ENCODE measurements at places on chromosomes 7 and 10.
A peak's percentile ranks its signal among the peaks of the same experiment; 100 is the strongest.

DNA sequence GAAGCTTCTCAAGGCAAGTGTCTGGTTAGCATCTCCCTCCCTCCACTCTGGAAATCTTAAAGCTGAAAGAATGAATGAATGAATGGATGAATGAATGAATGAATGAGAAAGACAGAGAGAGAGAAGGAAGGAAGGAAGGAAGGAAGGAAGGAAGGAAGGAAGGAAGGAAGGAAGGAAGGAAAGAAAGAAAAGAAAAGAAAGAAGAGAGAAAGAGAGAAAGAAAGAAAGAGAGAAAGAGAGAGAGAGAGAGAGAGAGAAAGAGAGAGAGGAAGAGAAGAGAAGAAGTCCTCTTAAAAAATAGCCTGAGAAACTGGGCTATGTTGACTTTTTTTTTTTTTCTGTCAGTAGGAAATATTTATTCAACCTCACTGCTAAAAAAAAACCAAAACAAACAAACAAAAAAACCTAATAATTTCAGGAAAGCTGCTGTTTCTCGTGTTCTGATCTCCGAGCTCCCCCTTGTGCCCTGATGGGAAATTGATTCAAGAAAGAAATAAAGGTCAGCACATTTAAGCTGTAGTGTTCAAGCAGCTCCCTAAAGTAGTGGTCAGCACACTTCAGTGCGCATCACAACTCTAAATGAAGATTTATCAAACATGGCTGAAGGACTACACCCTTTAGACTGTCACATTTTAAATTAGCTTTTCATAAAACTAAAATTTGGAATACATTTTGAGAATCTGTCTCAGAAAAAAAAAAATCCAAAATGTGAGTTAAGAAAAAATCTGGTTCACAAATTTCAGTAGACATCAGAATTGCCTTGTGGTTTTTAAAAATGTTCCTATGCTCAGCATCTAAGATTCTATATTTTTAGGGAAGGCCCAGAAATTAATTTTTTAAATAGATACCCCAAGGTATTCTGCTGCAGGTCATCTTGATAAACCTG lies 154.3 kb downstream of the ELAPOR2 start:
- DNase-seq, result no peak

- DNase-seq, result no peak
These were observed 90.8 kb downstream of the JCAD start for GRCh38 chr10:29968585-29968984.

DNA sequence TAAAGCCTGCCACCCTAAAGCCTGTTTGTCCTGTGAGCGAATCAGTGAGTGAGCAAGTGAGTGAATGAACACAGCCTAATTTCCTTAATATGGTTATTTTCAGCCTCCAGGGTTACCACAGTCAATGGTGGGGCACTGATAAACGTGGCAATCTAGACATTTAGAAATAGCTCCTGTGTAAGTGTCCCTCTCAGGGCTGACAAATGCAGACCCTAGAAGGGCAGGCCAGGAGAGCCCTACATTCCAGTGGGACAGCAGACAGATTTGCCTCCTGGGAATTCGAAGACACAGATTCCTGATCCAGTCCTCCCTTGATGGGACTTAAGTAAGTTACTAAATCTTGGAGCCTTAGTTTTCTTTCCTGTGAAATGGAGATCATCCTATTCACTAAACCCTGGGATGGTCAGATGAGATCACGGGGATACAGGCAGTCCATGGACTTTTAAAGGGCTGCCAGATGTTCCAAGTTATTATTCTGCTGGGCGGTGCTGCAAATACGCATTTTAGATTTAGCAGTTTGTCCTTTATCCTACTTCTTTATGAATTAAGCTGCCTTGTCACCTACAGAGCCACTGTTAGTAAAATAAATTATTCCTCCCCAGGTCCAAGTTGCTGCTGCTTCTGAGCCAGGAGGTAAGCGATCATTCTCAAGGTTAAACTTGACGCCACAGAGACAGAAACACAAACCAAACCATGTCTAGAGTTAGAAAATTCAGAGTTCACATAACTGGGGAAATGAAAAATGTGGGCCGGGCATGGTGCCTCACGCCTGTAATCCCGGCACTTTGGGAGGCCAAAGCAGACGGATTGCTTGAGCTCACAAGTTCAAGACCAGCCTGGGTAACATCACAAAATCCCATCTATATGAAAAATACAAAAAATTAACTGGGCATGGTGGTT lies 54.8 kb upstream of the TM9SF3 start:
- no peak for DNase-seq

- DNase-seq, result no peak
These were observed 76.3 kb upstream of the GSDME start for GRCh38 chr7:24833549-24833948.

DNA sequence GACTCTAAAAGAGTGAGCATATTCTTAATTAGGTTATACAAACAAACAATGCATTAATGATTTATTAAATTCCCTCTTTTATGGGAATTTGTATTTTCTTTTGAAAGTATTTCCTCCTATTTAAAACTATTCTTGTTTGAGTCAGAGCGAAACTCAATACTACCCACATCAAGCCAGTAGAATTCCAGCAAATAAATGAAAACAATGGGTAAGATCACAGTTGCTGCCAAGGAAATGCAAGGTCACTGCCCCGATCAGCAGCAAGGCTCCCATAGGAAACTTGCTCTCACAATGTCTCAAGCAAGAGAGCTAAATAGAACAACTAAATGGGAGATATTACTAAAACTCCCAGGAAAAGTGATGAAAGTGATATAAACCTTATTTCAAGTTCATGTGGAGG lies 206.3 kb downstream of the THSD7A start:
- DNase-seq, result no peak

GRCh38 chr10:115814542-115814941 lies 458.5 kb downstream of the GFRA1 start:
- no peak for DNase-seq

DNA sequence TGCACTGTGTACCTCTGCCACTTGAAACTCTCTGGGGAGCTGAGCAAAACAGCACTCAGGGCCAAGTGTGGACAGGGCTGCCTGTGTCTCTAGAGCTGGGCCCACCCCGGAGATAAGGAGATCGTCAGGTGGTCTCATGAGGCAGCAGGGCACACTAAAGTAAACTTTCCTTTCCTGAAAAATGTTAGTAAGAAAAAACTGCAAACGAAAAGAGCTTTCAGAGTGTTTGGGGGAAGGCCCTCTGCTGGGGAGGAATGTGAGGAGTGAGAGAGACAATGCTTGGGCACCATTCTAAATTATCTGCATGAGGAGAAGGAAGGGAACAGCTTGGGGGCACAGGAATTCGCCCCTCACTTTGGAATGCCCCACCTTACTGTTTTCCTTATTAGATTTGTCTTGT lies 127.7 kb downstream of the ATXN7L1 start:
- DNase-seq, result no peak

DNA sequence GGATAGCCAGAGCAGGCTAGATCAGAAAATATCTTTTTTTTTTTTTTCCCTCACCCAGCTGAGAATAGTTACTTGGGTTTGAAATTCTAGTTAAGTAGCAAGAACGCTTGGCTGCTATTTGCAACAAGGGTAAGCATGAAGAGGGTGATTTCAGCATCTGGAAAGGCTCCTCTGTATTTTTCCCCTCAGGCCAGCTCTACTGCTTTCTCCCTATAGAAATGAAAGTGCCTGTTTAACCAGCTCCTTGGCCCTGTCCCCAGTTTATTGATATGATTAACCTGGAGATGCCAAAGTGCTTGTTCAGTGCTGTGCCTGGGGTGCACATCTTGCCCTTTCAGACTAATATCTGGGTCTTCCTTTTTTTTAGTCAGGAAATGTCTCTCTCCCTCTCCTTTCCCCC lies 37.1 kb downstream of the AP3M1 start:
- no peak for DNase-seq

- DNase-seq, result no peak
These were observed 11.9 kb downstream of the EZH2 start for GRCh38 chr7:148872188-148872587.

DNA sequence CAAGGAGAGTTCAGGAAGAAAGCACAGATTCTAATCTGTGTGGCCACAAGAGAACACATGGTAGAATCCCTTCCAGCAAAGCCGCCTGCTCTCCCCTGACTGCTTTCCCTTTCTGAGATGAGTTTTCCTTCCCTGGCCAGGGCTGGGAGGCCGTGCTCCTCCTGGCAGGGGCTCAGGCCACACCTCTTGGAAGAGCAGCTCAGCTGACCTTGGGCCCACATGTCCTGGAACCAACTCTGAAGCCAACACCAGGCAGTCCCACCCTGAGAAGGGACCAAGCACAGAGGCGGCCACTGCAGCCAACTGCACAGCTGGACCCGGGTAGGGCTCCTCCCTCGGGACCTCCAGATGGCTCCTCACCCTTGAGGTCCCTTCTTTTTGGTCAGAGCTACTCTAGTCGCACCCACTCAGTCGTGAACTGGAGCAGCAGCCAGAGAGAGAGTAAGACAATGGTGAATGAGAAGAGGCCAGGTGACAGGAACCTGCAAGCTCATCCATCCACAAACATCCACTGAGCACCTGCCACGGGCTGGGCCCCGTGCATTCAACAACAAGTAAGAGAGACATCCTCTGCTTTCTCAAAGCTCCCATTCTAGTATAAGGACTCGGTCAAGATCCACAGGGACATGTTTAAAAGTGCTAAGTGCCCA lies 40.3 kb downstream of the FAM53B start:
- DNase-seq, result no peak

GRCh38 chr10:15333909-15334649 lies 37.0 kb downstream of the FAM171A1 start:
- no peak for DNase-seq

- no peak for DNase-seq
These were observed 51.1 kb upstream of the ADARB2 start for GRCh38 chr10:1788401-1788800.

DNA sequence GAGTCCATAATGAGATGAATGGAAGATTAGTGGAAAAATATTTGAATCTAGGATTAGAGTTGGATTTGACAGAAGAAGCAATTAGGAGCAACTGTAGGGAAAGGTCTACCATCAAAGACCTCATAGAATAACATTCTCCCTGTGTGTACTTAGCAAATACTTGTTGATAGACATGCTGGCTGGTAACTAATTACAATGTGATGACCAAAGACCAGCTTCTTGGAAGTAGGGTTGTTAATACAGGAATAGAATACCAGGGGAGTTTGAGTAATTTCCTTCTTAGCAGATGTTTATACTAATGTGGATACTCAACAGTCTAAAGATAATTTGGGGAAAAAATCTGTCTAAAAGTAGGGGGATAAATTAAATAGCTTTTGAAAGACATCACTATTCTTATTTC lies 357.5 kb upstream of the BMPER start:
- no peak for DNase-seq

DNA sequence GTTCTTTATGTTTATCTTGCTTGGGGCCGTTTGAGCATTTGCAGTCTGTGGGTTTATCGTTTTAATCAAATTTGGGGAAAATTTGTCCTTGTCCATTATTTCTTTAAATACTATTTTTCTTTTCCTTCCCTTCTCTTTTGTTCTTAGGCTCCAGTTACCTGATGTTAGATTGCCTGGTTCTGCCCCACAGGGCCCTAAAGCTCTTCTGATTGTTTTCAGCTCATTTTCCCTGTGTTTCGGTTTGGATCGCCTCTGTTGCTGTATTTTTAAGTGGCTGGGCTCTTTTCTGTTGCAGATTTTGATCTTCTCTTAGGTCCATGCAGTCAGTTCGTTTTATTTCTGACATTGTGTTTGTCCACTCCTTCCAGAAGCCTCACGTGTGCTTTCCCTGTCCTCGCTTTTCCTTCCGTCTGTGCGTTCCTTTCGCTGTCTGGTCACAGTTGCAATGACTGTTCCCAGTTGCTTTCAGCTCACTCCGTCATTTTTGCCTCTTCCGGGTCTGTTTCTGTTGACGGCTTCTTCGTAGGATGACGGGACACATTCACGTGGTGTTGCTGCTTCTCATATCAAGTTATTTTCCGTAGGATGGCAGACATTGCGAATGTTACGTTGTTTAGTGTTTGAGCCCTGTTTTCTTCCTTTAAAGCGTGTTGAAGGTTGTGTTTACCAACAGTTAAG lies 111.4 kb downstream of the INPP5A start:
- DNase-seq, result no peak

- DNase-seq, result no peak
These were observed 61.3 kb upstream of the GLCCI1 start for GRCh38 chr7:7907306-7907705.

GRCh38 chr7:98969386-98969785 lies 91.1 kb downstream of the TRRAP start:
- DNase-seq, result no peak

DNA sequence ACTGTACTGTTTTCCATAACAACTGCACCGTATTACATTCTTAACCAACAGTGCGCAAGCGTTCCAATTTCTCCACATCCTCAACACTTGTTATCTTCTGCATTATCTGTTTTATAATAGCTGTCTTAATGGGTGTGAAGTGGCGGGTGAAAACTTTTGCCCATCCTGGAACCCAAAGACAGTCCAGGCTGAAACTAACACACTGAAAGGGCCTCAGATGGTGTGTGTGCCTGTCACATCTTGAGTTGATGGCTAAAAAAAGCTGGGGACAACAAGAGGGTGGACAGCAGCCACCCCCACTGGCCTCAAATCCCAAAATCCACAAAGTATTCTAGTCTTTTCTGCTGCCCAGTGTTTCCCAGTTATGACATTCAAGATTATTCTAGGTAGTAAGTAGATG lies 19.4 kb downstream of the OPALIN start:
- no peak for DNase-seq

DNA sequence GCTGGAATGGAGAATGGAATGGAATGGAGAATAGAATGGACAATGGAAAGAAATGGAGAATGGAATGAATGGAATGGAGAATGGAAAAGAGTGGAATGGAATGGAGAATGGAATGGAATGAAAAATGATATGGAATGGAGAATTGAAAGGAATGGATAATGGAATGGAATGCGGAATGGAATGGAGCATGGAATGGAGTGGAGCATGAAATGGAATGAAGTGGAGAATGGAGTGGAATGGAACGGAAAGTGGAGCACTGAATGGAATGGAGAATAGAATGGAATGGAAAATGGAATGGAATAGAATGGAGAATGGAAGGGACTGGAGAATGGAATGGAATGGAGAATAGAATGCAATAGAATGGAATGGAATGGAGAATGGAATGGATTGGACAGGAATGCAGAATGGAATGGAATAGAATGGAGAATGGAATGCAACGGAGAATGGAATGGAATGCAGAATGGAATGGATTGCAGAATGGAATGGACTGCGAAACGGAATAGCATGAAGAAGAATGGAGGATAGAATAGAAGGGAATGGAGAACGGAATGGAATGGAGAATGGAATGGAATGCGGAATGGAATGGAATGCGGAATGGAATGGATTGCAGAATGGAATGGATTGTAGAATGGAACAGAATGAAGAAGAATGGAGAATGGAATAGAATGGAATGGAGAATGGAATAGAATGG lies 89.4 kb downstream of the NSUN6 start:
- DNase-seq, result no peak

DNA sequence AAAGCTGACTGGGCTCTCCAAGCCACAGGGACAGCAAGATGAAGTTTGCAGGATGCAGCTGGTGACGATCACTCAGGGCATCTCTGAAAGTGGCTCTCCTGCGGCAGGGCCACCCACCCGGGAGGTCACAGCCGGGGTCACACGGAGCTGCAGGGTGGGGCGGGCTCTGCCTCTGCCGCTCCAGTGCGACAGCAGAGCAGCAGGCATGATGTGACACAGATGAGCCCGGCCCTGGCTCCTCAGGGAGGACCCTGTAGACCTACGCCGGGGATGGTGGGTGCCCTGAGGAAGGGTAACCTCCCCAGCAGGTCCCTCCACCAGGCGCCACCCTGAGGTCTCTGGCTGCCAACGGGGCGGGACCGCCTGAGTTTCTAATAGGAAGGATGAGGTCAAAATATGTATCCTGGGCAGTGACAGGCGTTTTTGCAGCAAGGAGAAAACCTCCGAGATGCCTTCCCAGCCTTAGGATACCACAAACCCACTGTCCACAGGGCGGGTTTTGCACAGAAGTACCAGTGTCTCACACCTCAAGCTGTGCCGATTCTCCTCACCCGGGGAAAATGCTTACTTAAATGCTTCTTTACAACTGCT lies 114.8 kb upstream of the DIP2C start:
- DNase-seq, result peak; percentile 65
